Left forelimb (tissue), 1 donor: ENCODE measurements at places on chromosomes 1 and 21.

- DNase-seq: no peak
These were observed 1.3 kb downstream of the NOS1AP start for GRCh38 chr1:162070825-162071224.

DNA sequence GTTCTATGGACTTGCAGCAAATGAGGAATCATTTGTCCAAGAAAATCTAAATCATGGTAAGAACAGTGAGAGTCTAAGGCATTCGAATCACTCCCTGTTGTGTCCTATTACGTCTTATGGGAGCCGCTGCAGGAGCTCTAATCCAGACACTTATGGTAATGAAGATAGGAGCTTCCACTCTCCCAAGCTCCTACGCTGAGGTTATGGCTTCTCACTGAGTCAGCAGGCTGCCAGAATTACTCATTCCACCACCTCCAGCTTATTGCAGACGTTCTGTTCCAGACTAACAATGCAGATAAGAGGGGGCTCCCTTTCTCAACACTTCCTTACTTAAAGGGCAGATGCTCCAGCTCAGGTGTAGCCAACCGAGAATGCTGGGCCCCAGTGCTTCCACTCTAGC is 212.6 kb downstream of the GREM2 start:
- DNase-seq: no peak

DNA sequence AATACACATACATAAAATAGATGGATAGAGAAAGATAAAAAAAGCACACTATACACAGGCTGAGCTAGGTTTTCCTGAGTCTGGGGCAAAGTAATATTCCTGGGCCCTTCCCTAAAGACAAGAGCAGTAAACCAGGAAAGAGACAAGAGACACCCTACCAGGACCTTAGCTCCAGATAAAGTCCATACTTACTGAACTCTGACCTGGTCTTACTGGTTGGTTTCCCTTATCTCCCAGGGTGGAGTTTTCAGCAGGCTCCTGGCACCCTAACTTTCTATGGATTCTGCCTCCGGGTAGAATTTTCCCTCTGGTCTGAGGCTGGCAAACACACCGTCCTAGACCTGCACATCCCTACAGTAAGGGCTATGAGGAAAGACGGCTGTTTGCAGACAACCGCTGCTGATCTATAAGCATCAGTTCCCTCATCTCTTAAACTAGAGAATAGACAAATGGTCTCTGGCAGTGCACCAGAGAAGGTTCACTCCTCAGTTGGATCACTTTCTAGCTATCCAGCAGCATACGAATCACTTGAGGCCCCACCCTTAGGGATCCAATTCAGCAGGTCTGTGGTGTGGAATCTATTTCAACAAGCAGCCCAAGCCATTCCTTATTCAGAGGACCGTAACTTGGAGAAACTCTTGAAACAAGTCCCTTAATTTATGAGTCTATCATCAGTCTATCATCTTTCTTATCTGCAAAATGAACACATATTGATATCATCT is 52.0 kb downstream of the ARHGEF11 start:
- DNase-seq: no peak

- no peak for DNase-seq
These were observed 40.4 kb upstream of the GOLT1A start for GRCh38 chr1:204254031-204254661.

DNA sequence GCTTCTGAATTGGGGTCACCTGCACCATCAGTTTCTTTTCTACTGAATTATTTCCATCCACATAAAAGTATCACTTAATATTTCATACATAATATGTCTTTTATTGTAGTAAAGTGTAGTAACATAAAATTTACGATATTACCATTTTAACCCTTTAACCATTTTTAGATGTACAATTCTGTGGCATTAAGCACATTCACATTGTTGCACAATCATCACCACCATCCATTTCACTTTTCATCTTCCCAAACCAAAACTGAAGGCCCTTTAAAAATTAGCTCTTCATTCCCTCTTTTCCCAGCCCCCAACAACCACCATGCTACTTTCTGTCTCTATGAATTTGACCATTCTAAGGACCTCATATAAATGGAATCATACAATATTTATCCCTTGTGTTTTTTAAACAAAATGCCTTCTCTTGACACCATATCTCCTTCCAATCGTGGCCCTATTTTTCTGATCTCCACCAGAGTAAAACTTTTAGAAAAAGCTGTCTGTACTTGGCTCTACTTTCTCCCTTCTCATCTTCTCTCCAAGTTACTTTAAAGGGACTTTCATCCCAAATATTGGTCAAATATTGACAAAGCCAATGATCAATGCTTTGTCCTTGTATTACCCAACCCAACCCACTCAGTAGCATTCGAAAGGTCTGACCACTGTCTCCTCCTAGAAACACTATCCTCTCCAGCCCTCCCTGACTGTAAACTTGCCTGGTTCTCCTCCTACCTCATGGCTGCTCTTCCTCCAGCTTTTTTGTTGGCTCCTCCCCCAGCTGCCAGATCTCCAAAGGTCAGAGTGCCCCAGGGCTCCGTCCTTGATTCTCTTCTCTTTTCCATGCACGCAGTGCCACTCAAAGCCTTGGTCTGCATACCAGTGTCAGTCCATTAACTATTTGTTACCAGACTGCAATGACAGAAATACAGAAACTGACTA is 44.7 kb downstream of the SLC30A10 start:
- no peak for DNase-seq
